ENCODE measurements at places on chromosomes 3 and 15. TPM values are rescaled to one million over a fixed set of nuclear protein-coding genes. Genes with fewer than 3 reads are reported as not detected.

Gene PRTG
- total RNA-seq, result 10.8 TPM

Gene PPIB
- 764 TPM for total RNA-seq

Gene SLITRK3
- total RNA-seq, result not detected

Gene IL17RC
- total RNA-seq, result 35.3 TPM

Gene IMP3
- 122 TPM for total RNA-seq

Gene IMPG2
- 0.01 TPM for total RNA-seq

Gene MTHFS
- 91.3 TPM for total RNA-seq

Gene CHDH
- total RNA-seq, result 3.1 TPM

Gene EPM2AIP1
- total RNA-seq, result 6.6 TPM

Gene GRIP2
- total RNA-seq, result 1.2 TPM

Gene NPAP1
- total RNA-seq, result not detected

Measured in A549 treated with Hydrocortisone at 1 μM for 4 hours (cell line).